ENCODE measurements at places on chromosomes 16 and 17. TPM values are rescaled to one million over a fixed set of nuclear protein-coding genes. Genes with fewer than 3 reads are reported as not detected.

DNA sequence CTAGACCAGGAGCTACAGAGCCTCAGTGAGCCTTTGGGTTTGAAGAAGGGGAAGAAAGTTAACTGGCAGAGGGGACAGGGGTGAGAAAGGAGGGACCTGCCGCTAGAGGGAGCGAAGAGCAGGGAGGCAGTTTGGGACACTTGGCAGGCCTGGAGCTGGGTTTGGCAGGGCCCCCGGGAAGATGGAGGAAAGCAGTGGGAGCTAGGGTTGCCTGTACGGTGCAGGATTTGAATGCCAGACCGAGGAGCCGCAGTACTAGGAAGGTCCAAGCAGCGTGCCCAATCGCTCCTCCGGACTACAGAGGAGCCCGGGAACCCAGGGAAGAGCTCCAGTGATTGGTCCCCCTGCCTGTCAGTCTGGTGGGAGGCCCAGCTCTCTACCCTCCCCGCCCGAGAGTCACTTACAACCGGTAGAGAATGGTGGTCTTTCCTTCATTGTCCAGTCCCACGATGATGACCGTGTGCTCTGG is 1.3 kb downstream of the ARL5C start:
- peak; percentile 76 for DNase-seq

GRCh38 chr17:80987941-80988461 is 3.6 kb upstream of the CHMP6 start:
- DNase-seq, result no peak

DNA sequence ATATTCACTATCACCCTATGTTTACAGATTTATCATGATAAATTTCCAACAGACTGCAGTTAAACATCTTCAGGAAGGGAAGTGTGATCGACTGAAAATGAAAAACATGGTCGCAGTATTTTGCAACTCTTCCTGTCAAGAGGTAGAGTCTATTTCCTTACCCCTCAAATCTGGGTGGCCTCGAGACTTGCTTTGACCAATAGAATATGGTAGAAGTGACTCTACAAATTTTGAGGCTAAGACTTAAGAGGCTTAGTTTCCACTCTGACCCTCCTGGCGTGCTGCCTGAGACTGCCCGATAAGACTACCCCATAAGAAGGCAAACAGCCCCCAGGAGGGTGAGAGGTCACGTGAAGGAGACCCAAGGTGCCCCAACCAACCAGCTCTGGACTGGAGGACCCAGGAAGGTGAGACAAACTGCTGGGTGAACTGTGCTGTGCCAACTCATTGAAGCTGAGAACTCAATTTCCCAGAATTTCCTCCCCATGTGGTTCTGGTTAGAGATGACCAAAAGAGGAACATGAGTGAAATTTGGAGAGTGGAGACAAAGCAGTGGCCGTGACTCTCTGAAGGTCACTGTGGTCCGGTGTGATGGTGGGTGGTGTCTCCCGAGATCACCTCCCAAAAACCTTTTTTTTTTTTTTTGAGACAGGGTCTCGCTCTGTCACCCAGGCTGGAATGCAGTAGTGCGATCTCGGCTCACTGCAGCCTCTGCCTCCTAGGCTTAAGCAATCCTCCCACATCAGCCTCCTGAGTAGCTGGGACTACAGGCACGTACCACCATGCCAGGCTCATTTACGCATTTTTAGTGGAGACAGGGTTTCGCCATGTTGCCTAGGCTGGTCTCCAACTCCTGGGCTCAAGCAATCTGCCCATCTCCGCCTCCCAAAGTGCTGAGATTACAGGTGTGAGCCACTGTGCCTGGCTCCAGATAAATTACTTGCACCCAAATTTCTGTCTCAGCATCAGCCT is 38.2 kb upstream of the LITAF start:
- DNase-seq, result no peak

DNA sequence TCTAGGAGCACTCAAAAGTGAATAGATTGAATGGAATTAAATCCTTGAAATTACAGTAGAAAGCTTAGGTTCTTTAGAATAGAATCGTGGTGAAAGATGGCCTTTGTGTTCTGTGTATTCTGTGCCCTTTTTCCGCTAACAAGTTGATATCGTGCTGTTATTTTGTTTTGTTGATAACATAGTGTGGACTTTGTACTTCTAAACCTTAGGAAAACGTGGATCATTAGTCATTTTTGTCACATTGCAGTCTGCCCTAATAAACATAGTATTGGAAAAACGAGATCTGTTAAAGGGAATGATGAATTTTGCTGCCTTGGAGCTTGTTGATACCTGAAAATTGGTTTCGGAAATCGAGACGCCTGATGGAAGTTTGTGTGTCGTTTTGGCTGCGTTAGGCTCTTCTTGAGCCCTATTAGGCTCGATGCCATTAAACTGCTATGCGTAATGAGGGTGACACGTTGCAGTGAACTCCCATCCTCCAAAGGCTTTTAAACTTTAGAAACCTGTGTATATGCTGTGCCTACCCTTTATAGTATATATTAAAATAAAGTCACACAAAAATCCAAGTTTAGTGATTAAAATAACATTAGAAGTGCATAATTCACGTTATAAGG is 145.7 kb downstream of the PRKCA start:
- DNase-seq, result no peak

- no peak for DNase-seq
Measured at GRCh38 chr16:86133377-86133776, 234.4 kb downstream of the IRF8 start.

Gene CLDN7
- 3.1 TPM for total RNA-seq

Gene CEP295NL
- 0.19 TPM for total RNA-seq

Gene MYCBPAP
- total RNA-seq, result 8.9 TPM

Gene NPIPA3
- 3.1 TPM for total RNA-seq

Gene ITGAL
- 673 TPM for total RNA-seq

All from activated T-cell treated with anti-CD3 and anti-CD28 coated beads, Interleukin-2, amount 50 U/mL, for 72 hours (primary cell).